ENCODE measurements at places on chromosomes 6 and 20.

DNA sequence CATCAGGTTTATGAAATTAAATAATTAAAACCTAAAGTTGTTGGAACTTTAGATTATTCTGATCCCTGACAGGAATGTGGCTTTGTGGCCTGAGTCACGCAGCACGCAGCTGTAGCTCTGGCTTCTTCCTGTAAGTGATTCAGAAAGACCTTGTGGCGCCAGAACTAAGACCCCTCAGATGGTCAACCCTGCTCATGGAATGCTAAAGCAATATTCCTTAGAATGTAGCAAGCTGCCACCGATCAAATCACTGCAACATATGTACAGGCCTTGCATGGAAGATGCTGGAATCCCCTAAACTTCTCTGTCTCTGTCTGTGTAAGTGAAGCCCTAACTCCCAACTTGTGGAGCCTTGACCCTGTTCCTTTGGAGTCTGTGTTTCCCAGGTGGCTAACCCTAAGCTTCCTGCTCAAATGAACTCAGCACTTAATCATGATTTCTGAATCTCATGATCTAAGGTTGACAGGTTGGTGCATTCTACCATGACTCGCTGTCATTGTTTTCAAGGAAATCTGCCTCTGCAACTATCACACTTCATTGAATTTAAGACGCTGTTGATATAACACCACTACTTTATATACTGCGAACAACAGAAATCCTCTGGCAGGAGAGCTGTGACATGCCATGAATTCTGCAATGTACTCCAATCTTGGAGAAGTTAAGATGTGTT lies 111.2 kb upstream of the CST7 start:
- DNase-seq = no peak

GRCh38 chr6:33677143-33677660 lies 34.3 kb downstream of the UQCC2 start:
- no peak for DNase-seq

DNA sequence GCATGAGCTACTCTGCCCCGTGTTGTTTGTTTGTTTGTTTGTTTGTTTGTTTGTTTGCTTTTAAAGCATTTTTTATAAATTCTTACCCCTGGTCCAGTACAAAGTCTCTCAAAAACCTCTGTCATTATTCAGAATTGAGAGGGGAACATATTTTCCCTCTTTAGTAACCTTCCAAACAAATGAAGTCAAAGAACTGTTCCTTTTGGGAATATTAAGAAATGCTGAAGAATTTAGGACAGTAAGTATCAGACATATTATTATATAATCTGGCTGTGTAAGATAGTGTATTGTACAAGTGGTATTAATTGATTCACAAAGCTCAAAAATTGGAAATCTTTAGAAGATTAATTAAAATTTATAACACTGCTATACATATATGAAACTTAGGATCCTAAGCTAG lies 54.7 kb downstream of the BMP5 start:
- no peak for DNase-seq

DNA sequence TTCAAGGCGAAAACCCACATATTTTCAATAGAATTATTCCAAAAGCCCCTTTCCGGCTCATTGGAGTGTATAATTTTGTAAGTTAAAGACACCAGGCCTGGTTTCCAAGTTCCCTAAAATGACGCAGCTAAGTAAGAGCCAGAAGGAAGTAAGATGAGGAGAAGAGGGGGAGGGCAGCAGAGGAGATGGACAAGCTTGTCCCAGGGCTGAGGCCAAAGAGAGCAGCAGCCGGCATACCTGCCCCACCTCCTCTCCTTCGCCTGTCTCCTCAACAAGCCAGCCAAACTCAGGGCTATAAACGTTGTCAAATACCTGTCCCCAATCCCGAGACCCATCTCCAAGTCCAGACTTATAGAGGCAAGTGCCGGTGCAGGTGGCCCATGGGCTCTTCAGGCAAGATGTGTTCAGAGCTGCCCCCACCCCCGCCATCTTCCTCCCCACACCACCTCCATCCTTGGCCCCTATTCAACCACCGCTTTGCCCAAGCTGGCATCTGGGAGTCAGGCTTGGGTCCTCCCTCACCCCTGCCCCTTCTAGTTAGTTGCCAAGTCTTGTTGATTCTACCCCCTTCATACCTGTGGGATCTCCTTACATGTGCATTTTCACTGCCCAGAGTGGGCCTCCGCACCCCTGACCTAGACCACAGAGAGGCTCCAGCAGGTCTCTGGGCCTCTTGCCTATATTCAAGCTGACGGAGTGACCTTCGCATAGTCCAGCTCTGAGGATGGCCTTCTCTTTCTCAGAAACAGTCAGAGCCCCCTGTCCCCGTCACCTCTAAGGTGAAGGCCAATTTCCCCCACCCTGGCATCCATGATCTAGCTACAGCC lies 75.7 kb upstream of the SIRPA start:
- DNase-seq = peak; percentile 66

- DNase-seq = no peak
Measured at GRCh38 chr6:45657226-45657625, 279.5 kb upstream of the SUPT3H start.

DNA sequence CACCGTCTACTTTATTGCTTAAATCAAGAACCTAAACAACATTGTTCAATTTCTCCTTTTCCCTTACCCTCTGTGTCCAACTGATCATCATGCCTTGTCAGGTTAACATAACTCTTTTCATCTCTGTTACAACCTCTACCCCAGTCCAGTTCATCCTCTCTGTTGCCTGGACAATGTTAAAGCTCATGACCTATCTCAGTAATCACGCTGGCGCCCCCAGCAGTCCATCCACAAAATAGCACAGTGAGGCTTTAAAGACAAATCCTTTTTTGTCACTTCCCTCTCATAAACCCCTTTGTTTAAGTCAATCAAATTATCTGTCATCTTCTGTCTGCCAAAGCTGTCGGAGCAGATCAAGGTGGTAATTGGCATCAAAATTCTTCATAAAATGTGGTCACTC lies 140.1 kb downstream of the QKI start:
- peak; percentile 68 for DNase-seq

GRCh38 chr20:24769878-24770627 lies 179.0 kb upstream of the CST7 start:
- DNase-seq = no peak

- no peak for DNase-seq
Measured at GRCh38 chr6:108655806-108656651, 95.3 kb downstream of the FOXO3 start.

- DNase-seq = no peak
Measured at GRCh38 chr6:17454316-17455005, 61.1 kb downstream of the CAP2 start.

DNA sequence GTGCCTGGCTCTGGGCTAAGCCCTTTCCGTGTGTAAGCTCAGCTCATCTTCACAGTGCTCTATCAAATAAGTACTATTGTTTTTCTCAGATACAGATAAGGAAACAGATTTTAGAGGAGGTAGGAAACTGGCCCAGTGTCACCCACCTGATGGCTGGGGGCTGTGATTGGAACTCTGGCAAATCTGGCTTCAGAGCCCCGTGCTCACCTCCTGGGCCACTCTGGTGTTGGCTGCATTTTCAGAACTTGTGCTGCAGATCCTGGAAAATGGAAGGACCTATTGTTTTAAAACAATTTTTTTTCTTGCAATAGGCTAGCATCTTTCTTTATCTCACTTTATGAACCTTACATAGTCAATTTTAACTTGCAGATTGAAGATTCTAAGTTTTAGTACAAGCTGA lies 5.7 kb downstream of the STX16 start:
- DNase-seq = no peak

GRCh38 chr20:25466846-25467245 lies 59.4 kb downstream of the GINS1 start:
- no peak for DNase-seq

DNA sequence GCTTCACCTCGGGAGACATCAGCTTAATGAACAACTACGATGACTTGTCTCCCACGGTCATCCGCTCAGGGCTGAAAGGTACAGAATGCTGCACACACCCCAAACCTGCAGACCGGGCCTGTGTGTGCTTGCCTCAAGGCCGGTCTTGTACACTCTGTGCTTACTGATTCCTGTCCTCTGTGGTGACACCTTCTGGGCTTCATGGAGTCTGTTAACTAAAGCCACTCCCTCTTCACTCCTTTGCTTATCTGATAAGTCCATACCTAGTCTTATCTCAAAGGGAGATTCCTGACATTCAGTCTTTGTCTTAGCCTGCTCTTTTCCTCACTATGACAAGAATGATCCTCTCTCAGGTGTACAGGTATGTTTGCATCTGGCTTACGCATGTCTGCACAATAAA lies 107.7 kb upstream of the TMEM181 start:
- no peak for DNase-seq

DNA sequence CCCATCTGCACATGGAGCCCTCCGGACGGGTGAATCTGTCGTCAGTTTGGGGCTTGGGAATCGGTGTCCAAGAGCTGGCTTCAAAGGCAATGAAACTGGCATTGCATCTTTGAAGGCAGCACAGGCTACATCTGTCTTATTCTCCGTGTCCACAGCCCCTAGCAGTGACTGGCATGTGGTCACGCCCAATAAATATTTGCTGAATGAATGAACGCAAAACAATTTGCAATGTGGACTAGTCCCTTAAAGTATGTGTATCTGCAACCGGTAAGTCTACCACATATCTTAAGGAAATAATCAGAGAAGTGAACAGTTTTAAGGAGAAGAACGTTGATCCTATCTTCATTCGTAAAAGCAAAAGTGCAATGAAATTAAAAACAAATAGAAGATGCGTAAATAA lies 8.0 kb upstream of the PMEPA1 start:
- DNase-seq = no peak

GRCh38 chr20:44418069-44418905 lies 57.4 kb upstream of the TTPAL start:
- no peak for DNase-seq

DNA sequence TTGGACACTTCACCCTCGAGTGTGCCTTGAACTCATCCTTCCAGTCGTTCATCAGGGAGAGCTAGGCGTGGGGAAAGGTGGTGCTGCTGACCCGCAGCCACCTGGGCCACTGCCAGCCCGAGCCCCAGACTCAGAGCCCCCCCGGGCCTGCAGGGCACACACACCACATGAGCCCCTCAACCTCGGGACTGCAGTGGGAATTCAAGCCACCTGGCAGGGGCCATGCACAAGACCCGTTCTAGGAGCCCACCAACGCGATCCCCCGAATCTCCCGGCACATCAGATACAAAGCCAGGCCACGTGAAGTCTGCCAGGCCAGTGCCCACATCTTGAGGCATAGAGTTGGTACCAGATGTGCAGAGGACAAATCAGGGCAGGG lies 2.8 kb downstream of the ZNF512B start:
- no peak for DNase-seq

- DNase-seq = no peak
Measured at GRCh38 chr20:13017235-13017634, 8.5 kb downstream of the SPTLC3 start.

DNA sequence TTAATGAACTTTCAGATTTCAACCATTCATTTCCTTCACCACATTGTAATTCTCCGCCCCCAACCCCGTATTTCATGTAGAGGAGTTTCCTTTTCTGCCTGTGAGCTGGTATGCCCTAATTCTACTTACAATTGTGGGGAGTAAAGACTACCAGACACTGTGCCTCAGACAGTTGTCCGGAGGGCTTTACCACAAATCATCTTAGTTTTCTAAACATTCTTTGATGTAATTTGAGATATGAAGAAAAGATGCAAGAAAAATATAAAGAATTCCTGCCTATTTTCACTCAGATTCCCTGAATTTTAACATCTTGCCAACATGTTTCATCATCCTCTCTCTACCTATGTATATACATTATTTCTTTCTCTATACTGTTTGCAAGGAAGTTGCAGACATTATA lies 28.3 kb upstream of the LOC128125822 start:
- no peak for DNase-seq

GRCh38 chr6:151498327-151498726 lies 4.5 kb downstream of the CCDC170 start:
- DNase-seq = peak; percentile 76

DNA sequence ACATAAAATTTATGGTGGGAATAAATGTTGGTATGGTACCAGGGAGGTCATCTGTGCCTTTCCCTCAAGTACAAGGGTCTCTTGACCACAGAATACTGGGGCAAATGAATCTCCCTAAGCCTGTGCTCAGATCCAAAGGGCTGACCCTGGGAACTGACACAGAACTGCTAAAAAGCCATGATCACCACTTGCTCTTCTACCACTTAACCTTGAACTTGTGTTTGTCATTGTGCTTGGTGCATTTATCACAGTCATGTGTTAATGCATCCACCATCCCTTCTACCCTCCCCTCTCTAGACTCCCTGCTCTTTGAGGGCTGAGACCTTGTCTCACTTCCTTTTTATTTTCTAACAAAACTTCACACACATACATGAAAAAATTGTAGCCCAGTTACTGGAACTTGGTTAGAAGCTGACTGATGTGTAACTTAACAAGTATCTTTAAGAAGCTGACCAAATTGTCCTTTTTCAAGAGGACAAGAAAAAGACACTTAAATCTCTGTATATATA lies 46.1 kb upstream of the PBOV1 start:
- DNase-seq = no peak

GRCh38 chr20:9495701-9496100 lies 18.7 kb upstream of the LAMP5 start:
- no peak for DNase-seq

GRCh38 chr6:70669133-70669532 lies 1.4 kb downstream of the SMAP1 start:
- DNase-seq = no peak

DNA sequence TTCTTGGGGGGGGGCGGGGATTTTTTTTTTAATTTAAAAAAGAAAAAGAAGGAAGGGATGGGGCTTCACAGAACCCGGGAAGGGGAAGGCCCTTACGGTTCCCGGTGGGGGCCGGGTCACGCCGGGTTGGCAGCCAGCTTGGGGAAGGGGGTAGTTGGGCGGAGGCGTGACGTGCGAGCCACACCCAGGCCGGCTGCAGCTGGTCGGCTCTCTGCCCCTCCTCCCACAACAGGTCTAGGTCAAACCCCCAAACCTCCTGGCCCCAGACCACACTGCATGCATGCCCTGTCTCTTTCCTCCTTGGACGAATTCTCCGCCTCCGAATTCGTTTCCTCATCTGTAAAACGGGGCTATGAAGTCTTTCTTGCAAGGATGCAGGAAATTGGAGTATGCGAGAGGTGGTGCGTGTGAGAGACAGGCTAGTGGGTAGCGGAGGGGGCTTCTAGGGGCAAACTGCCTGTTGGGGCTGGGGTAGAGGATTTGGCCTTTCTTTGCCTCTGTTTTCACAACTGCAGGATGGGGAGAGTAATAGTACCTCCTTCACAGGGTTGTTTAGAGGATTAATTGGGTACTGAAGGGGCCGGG lies 828 bp downstream of the HCK start:
- DNase-seq = no peak

- DNase-seq = peak; percentile 90
Measured at GRCh38 chr6:116531675-116532570, 13.6 kb downstream of the TRAPPC3L start.

GRCh38 chr6:118324116-118324515 lies 224.0 kb upstream of the PLN start:
- DNase-seq = no peak

- DNase-seq = no peak
Measured at GRCh38 chr20:6533761-6534479, 233.6 kb upstream of the BMP2 start.
